EH (cell line): ENCODE measurements at places on chromosomes 3 and 15.

- DNase-seq: no peak
These were observed 61.7 kb downstream of the THRB start for GRCh38 chr3:24432989-24433388.

GRCh38 chr3:116246406-116246980, 198.8 kb downstream of the LSAMP start:
- no peak for DNase-seq

DNA sequence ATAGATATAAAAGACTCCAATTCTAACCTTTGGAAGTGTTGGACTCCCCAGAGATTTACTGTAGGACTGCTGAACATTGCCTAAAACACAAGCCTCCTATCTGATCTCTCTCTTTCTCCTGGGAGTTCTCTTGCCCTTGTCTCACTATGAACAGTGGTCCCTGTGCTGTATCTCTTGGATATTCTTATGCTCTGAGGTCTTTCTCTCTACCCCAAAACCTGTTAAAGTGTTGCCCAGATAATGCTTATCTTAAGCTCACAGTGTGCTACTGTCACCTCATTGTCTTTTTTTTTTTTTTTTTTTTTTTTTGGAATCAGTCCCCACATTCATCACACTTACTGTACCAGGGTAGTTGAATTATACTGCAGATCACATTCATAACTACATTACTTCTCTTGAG, 131.0 kb upstream of the CBLB start:
- no peak for DNase-seq

GRCh38 chr3:13420831-13421765, 976 bp upstream of the NUP210 start:
- no peak for DNase-seq

DNA sequence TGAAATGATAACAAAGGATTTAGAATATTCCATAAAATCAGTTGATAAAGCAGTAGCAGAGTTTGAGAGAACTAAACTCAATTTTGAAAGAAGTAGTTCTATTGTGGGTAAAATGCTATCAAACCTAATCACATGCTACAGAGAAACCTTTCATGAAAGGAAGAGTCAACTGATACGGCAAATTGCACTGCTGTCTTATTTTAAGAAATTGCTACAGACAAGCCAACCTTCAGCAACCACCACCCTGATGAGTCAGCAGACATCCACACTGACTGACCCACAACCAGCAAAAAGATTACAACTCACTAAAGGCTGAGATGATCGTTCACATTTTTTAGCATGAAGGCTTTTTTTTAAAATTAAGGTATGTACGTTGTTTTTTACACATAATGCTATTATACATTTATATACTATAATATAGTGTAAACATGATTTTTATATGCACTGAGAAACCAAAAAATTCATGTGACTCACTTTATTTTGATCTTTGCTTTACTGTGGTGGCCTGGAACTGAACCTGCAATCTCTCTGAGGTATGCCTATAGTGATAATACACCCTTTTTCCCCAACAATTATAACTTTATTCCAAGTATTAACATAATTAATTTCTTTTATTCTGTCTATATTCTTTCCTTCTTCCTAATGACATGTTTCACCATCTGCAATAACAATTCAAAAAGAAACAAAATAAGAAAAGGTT, 109.9 kb downstream of the TBC1D5 start:
- peak; percentile 75 for DNase-seq

- no peak for DNase-seq
These were observed 18.6 kb downstream of the NEK4 start for GRCh38 chr3:52752045-52752660.

DNA sequence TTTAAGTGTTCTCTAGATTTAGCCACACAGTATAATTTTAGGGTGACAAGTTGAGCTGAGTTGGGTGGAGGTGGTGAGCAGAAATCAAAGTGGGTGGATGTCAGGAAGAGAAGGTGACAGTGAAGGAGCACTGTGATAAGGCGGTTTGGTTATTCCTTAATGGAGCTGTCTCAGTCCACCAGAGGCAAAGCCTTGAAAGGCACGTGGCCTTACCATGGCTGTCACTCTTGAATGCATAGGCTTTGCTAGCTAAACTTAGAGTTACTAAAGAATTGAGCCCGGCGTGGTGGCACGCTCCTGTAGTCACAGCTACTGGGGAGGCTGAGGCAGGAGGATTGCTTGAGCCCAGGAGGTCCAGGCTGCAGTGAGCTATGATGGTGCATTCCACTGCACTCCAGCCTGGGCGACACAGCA, 560 bp upstream of the TTLL13 start:
- DNase-seq: no peak

DNA sequence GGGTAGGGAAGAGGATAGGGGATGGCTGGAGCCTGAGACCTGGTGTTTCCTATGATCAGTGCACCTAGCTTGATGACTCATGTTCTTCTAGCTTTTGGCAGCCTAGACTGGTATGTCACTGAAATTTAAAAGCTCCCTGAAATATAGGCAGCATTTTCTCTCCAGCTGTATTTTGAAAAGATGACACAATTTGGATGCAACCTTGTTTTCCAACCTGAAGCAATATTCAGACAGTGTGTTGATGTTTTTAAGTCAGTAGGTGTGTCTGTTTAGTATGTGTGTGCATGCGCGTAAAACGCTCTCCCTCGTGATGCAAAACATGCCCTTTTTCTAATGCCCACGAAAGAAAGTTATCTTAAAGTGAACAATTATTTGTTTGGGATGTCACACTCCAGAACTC, 58.5 kb downstream of the RPL22L1 start:
- DNase-seq: peak; percentile 38

- peak; percentile 85 for DNase-seq
These were observed 107.5 kb upstream of the CHRM5 start for GRCh38 chr15:33860754-33861153.

- DNase-seq: no peak
These were observed 28.8 kb downstream of the SIAH2 start for GRCh38 chr3:150733936-150734794.

- DNase-seq: peak; percentile 66
These were observed 79.8 kb downstream of the RHCG start for GRCh38 chr15:89416339-89417183.

DNA sequence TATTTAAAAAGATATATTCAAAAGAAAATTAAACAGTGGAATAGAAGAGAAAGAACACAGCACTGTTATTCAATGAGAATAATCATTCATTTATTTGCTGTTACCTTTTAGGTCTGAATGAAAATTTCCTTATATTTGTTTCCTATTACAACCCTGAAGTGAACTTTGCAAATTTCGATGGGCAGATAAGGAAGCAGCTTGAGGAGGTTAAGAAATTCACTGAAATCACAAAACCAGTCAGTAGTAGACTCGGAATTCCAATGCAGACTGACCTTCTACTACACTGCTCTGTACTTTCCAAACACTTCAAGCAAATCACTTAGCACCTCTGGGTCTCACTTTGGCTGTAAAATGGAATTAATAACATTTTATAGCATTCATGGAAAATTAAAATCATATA, 172.0 kb upstream of the TP63 start:
- no peak for DNase-seq

- no peak for DNase-seq
These were observed 6.6 kb downstream of the PLS1 start for GRCh38 chr3:142602619-142603385.

DNA sequence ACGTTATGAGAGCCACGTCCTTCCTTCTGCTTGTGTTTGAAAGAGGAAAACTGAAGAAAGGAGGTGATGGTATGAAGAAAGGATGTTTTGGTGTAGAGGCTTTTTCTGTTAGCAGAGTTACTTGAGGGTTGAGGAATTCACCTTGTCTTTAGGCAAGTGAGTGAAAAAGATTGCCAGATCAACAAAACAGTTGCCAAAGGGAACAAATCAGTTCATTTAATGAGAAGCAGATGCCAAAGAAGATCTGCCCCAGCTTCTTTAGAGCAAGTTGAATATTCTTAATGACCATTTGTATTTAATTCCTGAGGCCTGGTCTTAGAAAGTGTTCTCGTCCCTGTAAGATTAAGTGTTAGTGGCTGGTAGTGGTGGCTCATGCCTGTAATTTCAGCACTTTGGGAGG, 2.6 kb downstream of the CHCHD6 start:
- DNase-seq: peak; percentile 12

DNA sequence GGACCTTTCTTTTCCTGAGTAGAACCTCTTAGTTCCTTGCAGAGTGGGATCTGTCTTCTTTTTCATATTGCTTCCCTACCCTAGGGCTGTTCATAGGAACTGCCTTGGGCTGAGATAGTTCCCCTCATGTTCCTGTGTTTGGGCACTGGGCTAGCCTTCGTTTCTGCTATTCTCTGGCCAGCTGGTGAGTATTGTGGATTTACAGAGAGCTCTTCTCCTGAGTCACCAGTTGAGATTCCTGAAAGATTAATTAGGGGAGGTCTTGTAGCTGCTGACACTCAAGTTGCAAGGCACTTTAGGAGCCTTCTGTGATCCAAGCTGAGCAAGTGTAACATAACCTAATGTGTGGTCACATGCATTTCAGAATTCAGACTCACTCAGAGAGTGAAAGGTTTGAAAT, 30.7 kb downstream of the CHD2 start:
- peak; percentile 95 for DNase-seq

- no peak for DNase-seq
These were observed 25.9 kb downstream of the WNT7A start for GRCh38 chr3:13853978-13854296.

DNA sequence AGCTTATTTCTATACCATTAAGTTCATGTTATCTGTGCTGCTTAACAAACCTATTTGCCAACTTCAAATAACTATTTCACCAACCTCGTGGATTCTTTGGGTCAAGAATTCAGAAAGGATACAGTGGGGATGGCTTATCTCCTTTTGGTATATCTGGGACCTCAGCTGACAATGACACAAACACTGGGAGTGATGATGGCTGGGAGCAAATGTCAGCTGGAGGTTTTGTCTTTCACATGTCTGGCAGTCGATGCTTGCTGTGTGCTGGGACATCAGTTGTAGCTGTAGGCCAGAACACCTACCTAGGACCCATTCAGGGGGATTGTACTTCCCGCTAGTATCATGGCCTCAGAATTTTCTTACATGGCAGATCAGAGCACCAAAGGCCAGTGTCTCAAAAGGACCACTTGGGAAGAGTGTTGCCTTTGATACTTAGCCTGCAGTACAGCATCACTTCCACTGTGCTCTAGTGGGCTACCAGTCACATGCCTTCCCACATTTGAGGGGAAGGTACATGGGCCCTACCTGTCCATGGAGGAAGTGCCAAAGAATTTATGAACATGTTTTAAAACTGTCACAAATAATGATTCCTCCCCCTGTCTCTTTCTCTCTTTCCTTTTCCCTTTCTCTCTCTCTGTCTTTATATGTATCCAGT, 23.7 kb upstream of the FAM98B start:
- no peak for DNase-seq

- DNase-seq: no peak
These were observed 13.0 kb upstream of the UPK1B start for GRCh38 chr3:119160361-119160760.

- DNase-seq: no peak
These were observed 17.2 kb upstream of the ABHD10 start for GRCh38 chr3:111961461-111962164.

DNA sequence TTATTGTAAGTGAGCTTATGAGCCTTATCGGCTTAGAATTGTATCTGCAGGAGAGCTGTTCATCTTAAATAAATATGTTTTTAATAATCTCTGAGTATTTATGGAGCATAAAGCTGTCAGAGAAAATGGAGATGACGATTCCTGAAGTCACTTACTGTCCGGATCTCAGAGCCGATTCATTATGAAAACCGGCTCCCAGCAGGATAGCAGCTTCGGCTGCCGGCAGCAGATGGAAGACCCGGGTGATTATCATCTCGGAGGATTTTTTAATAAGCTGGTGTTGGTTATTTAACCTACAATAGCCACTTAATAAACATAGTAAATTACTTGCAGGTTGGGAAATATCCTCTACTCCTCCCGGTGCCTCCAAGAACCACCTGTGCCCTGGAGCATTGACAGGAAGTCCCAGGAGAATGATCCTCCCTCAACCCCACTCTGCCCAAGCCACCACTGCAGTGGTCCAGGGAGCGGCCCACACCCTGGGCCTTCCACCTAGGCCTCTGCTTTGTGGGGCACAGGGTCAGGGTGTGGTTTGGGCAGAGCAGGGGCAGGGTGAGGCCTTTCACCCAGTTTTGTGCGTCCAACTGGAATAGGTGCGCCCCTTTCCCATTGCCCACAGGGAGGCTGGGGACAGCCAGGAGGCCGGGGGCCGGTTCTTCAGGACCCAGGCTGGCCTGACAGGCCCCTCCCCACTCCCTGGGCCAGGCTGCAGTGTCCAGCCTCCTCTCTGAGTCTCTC, 42.2 kb upstream of the PRR23E start:
- no peak for DNase-seq

DNA sequence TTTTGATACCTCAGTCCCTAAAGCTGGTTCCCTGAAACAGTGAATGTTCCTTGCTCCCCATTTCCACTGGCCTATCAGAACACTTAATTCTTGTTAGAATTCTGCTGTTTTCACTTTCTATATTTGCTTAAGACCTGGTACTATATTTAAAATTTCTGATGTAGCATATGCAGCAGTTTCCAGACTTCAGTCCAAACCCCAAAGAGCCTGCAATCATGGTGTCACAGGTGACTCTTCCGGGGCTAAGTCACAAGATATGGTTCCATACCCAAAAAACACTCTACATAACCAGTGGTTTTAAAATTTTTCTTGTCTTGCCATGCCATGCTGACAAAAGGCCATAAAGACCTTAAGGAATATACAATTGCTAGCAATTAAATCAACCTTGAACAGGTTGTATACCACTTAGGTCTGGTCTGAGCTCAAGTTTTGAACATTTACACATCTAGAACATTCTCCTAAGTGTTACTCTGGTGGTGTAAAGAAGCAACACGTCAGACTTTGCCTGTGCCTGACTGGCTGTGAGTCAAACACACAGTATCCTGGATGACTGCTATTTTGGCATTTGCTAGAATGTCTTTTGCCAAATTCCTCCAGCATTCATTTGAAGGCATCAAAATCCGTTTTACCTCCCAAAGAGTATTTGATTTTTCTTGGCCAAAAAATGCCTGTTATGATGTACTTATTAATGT, 160.0 kb downstream of the FRMD5 start:
- DNase-seq: peak; percentile 79

DNA sequence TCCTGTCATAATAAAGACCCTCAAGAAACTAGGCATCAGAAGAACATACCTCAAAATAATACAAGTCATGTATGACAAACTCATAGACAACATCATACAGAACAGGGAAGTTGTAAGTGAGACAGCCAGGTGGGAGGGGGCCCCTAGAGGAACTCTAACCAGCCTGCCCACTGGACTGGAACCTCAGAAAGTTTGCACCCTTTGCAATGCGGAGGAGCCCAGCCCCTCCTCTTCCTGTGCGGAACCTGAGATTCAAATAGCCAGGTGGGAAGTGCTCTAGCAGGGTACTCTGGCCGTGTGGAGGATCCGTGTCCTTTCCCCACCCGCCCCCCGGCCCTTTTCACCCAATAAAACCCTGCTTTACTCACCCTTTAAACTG, 387.0 kb upstream of the CBLB start:
- no peak for DNase-seq
